Activated CD4-positive, alpha-beta T cell treated with anti-CD3 and anti-CD28 coated beads, Interleukin-2, amount 50 U/mL, for 1 hour (primary cell): ENCODE measurements at places on chromosomes 2 and 18.

DNA sequence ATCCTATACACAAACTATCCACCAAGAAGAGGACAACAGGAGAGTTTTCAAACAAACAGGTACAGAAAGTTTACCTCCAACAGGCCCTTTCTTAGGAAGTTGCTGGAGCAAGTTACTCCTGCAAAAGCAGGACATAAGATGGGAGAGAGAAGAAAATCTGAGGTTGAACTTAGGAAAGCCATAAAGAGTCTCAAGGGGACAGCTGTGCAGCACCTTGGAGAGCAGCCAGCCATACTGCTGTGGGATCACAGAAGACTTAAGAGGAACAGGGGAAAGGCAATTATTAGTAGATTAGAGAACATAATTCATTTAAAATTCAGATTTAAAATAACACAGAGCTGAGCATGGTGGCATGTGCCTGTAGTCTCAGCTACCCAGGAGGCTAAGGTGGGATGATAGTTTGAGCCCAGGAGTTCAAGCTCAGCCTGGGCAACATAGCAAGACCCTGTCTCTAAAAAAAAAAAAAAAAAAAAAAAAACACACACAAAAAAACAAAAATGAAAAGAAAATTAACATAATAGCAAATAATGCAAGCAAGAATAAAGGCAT, 148.1 kb upstream of the SIX3 start:
- no peak for DNase-seq

DNA sequence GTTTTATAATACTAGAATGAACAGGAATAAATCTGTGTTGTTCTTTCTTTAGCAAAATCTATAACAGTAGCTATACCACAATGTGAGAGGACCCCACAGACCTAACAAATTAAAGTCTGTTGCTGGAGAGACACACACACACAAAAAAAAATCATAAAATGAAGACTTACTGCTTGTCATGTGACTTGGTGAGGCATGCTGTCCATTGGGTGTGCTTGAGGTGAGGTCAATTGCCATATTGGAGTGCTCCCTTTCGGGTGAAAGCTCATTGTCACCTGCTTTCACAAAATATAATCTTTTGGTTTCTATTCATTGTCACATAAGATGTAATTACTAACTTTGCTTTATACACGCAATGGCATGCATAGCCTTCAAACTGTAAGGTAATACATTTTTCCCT, 3.9 kb downstream of the IKZF2 start:
- DNase-seq: no peak

DNA sequence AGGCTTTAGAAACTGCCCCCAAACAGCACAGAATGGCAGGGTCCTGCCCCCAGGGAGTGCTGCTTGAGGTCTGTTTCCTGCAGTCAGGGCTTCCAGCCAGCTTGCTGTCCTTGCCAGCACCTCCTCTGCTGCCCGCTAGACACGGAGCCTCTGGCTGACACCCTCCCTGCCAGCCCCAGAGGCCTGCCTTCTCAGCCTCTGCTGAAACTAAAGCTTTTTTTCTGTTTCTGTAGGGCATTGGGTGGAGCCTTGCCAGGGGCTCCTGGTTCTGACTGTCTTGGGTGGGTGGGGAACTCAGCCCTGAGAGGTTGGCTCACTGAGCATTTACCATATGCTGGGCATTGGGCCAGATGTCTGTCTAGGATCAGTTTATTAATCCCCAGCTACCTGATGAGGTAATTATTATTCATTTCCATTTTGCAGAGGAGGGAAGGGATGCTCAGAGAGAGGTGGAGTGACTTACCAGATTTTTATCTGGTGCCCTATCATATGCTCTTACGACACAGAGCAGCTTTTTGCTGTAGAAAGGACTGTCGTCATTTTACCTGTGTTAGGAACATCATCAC, 35.4 kb downstream of the INPP4A start:
- peak; percentile 34 for DNase-seq

- no peak for DNase-seq
Observed at GRCh38 chr18:26902291-26902690, 36.8 kb upstream of the AQP4 start.

DNA sequence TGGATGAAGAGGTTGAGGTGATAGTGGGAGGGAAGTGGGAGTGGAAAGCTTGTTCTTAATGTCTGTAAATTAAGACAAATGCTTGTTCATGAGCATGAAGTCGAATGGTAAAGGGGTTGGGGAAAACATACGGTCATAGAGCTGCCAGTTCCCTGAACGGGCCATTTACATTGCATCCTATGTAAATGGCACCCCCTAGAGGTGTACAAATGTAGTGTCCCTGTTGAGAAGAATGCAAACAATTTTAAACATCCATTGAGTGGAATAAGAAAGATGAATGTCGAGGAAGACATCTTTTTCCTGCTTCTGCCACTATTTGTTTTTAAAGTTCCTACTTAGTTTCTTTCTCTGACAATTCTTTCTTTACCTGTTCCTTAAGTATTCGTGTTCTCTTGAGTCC, 155.7 kb downstream of the RDH14 start:
- DNase-seq: no peak

DNA sequence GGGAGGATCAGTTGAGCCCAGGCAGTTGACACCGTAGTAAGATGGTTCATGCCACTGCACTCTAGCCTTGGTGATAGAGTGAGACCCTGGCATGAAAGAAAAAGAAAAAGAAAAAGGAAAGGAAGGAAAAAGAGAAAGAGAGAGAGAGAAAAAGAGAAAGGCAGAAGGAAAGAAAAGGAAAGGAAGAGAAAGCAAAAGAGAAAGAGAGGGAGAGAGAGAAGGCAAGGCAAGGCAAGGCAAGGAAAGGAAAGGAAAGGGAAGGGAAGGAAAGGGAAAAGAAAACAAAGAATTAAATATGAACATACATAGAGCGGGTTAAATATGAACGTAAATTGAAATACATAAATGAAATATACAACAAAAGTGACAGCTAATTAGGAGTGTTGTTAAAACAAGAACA, 167.5 kb upstream of the SETBP1 start:
- no peak for DNase-seq

GRCh38 chr2:42792583-42793333, at the start of gene HAAO:
TSS of gene HAAO (minus strand) at chr2:42792583. CDS start at chr2:42792536, 47 bp downstream.
- no peak for DNase-seq

DNA sequence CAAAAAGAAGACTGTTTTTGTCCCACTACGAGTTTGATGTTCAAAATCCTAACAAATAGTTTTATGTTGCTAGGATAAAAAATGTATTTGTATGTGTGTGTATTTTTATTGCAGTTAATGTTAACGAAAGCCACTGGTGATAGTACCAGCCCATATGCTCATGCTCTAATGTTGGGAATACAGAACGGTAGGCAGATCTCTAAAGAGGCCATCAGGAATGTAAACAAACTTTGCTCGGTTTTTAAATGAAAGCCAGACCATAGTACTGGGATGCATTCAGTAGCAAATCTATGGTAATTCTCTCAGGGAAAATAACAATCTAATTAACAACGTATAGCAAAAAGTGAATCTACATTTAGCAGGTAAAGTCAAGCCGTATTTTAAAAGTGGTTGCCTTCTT, 208.1 kb downstream of the NEDD4L start:
- DNase-seq: no peak

- no peak for DNase-seq
Observed at GRCh38 chr2:100767224-100767653, 52.7 kb upstream of the NPAS2 start.

- DNase-seq: no peak
Observed at GRCh38 chr2:109352898-109353689, 224.1 kb downstream of the SH3RF3 start.

DNA sequence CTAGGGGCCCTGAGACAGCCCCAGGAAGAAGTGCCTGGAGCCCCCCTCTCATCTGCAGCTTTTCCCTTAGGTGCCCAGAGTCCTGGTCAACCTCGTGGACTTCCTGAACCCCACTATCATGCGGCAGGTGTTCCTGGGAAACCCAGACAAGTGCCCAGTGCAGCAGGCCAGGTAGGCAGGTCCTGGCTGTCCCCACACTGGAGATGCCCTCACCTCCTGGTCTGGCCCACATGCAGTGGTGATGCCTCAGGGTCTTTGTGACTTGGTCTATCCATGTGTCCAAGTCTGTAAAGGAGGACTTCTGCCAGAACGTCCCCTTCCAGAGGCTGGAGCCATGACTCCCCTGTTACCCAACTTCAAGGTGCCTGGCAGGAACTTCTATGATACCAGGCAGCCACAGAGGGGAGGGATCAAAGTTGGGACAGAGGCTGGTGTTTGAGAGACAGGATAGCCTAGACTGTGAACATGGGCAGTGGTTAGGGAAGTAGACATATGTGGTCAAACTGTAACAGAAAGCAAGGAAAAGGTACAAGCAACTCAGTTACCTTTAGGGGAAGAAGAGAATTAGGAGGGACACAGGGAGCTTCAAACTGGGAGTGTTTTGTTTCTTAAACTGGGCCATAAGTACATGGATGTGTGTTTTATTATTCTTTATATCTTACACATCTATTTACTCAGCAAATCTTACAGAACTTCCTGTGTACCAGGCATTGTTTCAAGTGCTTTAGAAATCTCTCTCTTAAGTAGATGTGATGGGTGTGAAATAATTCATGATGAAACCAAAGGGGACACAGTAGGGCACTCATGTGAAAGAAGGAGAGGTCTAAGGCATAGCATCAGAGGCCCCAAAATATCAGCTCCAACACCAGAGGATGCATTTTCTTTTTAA, 107.1 kb downstream of the PLB1 start:
- no peak for DNase-seq

DNA sequence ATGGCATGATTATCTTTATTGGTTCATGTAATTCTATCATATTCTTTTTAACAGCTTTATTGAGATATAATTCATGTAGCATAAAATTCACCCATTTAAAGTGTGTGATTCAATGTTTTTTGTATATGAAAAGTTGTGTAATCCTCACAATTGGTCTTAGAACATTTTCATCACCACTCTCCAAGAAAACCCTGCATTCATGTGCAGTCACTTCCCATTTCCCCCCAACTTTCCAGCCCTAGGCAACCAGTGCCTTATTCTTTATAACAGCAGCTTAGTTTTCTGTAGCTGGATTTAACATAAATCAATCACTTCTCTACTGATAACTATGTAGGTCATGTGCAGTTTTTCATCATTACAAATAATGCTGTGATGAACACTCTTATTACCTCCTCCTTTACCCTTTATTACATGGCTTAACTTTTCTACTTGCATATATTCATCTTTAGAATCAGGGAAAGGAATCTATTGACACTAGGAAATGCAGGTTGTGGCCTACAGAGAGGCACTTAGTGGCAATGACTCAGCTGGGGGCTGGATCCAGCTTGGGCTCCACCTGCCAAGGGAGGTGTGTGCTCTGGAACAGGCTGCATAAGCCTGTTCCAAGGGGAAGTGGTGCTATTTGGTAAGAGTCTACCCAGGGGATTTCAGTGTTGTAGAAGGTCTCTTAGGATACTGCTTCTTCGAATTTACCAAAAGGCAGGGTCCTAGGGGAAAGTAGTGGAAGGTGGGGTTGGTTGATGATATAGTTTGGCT, 89.1 kb downstream of the ETAA1 start:
- DNase-seq: no peak

GRCh38 chr2:43144263-43144662, 82.1 kb downstream of the ZFP36L2 start:
- DNase-seq: no peak

- DNase-seq: no peak
Observed at GRCh38 chr2:119630121-119630520, 48.9 kb upstream of the TMEM177 start.

DNA sequence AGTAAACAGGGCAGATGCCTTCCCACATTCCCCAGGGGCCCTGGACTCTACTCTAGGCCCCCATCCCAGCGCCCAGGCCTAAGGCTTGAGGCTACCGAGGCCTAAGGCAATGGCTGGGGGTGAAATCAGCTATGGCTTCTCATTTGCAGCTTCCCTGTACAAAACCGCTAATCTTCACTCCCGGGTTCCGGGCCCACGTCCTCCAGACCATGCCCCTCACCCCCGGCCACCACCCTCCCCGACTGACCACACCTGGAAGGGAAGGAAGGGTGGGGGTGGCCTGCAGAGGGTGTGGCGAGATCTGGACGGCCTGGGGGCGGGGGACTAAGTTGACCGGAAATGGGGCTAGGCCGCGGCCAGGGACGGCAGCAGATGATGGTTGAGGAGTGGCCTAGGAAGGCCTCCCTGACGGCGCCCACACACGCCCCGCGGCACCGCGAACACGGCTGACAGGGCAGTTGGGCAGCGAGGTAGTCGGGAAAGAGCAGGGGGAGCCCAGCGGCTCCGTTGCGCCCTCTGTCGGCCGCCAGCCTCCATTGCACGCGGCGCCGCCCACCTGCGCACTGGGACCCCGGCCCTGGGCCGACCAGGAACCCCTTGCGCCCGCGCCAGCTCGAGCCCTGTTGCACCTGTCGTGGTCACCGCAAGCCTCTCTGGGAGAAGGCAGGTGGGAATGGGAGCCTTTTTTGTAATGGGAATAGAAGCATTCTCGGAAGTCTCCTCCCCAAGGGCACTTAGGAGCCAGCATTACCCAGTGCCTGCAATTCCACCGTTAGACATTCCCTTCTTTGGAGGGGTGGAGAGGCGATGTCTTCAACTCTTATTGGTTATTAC, 117.1 kb upstream of the STPG4 start:
- DNase-seq: peak; percentile 54

DNA sequence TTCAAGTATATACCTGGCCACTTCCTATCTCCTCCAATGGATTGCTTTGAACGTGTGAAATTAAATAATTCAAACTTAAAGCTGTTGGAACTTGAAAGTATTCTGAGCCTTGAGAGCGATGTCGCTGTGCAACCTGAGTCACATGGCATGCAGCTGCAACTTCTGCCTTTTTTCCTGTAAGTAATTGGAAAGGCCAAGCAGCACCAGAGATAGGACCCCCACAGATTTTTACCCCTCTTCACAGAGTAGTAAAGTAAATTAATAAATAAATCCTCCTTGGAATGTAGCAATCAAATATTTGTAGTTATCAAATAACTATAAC, 3.2 kb upstream of the RNF149 start:
- no peak for DNase-seq

DNA sequence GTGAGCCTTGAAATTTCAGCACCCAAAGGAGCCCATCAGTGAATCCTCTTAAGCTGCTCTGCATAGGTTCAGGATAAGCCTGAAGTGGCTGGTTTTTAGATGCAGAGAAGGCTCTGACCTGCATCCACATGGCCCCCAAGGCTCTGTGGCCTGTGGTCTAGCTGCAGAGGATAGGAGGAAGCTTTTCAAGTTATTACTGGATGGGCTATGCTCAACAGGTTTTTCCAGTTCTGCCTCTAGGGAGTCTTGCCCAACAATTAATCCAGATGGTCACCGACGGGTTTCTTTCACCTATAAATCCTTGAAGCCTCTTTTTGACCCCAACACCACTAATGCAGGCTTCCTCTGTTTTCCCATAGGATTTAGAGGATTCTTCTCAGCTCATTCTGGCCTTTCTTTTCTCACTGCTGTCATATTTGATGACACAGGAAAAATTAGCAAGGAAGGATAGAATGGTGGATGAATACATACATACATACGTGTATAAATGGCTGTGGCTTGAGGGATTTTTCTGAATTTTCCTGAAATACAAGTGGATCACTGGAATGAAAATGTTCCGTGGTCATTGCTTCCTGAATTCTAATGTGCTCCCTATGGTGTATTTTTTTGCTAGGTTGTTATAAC, 52.2 kb upstream of the BCL2L11 start:
- DNase-seq: no peak

- no peak for DNase-seq
Observed at GRCh38 chr2:42369532-42370229, 8.7 kb upstream of the COX7A2L start.
